ENCODE measurements at places on chromosomes 11 and 22.

DNA sequence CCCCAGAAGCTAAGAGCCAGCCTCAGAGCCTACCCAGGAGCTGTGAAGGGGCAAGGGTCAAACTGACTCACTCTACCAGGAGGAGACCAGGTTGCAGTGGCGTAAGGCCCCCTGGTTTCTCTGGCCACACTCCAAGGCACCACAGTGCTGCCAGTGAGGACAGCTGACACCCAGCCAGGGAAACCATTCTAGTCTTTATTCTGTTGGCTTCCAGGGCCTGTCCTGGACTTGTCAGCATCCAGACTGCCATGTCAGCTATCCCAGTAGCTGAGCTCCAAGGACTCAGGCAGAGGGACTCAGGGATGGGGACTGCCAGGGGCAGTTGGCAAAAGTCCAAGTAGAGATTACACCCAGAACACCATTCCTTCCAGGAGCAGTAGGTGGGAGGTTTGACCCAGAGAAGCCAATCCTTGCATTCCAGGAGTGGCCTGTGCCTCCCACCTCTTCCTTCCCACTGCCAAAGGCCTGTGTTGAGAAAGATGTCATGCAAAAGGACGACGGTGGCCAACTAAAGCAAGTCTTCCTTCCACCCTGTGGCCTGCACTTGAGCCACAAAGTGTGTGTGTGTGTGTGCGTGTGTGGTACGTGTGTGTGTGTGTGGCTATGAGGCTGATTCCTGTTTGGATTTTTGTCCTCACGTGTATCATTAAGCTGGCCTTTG is 3.6 kb upstream of the MAPK8IP1 start:
- no peak for DNase-seq

- DNase-seq: no peak
These were observed 48.8 kb upstream of the ANO1 start for GRCh38 chr11:70029115-70029860.

- no peak for DNase-seq
These were observed 17.2 kb downstream of the TAF1D start for GRCh38 chr11:93724089-93724488.

DNA sequence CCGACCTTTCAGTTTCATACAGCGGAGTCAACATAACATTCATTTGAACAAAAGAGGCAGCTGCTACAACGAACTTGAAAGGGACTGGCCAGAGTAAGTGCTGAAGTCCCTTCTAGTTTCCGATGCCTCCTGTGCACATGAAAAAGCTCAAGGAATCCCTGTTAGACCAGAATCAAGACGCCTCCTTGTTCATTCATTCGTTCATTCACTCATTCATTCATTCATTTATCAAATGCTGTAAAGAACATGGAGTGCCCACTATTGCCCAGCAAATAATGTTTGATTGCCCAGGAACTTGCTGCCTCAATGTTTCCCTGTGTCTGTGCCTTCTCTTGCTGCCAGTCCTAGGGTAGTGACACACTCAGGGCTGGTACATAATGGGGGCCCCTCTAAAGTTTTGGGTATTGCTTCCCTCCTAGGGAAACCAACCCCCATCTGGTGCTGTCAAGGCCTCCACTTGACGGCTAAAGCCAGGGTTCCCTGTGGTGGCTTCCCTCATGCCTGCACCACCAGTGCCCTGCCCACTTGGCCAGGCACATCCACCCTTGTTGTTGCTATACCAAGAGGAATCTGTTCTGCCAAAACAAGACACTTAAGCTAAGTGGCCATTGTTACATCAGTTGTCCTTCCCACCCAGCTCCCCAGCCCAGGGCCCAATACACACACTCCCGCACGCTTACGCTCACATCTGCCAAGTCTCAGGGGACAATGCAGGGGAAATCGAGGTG is 3.8 kb downstream of the TMPRSS13 start:
- DNase-seq: no peak

DNA sequence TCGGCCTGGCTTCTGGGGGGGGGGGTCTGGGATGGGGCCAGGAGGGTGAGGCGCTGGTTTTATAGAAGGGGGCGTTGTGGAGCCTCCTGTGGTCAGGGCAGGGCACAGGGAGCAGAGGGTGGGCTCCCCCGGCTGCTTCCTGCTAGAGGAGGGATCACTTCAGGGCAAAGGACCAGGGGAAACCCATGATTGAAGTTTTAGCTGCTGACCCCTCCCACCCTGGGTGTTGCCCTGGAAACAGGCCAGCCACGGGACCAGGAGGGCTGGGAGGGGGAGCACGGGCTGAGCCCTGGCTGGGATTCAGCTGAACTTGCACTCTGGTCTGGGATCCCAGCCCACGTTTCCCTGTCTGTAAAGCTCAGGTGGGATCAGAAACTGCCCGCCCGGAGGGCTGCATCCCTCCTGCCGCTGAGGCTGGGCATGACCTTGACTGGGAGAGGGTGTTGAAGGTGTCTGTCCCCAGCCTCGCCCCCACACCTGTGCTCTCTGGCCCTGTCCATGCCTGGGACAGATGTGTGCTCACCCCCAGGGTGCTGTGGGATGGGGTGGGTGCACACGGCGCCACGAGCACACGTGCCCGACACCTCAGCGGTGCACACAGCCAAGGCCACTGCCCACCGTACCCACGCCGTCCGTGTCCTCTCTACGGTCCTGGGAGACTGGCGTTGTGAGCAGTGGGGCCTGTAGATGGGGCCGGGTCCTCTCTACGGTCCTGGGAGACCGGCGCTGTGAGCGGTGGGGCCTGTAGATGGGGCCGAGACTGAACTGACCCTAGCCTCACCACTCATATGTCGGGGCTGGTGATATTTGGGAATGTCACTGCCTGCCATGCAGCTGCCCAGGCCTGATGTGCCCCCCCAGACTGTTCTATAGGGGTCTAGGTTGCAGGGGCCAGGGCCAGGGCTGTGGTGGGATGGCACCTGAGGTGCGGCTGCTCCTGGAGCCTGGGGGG is 2.3 kb downstream of the TSPAN4 start:
- DNase-seq: peak; percentile 94

- no peak for DNase-seq
These were observed 13.6 kb downstream of the SCARF2 start for GRCh38 chr22:20423906-20424551.

DNA sequence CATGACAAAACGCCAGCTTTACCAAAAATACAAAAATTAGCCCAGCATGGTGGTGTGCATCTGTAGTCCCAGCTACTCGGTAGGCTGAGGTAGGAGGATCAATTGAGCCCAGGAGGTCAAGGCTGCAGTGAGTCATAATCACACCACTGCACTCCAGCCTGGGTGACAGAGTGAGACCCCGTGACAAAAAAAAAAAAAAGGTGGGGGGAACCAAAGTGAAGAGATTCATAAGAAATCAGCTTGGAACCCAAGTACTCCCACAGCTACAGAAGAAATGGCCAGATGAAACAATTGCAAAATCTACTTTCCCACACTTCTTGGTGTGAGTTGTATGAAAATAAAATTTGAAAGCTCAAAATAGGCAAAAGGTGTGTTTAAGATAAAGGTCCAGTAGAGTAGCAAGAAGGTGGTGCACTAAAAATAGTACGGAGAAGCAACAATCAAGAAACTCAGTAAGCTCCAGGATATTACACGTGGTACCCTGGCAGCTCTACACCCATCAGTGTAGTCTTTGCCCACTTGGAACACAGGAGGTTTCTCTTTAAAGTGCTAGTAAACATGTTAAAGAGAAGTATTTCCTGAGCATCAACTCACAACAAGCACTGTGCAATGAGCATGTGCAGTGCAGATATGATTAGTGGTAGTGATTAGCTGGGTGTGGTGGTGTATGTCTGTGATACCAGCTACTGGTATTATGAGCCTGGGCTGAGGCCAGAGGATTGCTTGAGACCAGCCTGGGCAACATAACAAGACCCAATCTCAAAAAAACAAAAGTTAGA is 5.3 kb downstream of the HARBI1 start:
- DNase-seq: no peak

GRCh38 chr11:36540998-36541397 is 26.8 kb upstream of the RAG1 start:
- peak; percentile 23 for DNase-seq

DNA sequence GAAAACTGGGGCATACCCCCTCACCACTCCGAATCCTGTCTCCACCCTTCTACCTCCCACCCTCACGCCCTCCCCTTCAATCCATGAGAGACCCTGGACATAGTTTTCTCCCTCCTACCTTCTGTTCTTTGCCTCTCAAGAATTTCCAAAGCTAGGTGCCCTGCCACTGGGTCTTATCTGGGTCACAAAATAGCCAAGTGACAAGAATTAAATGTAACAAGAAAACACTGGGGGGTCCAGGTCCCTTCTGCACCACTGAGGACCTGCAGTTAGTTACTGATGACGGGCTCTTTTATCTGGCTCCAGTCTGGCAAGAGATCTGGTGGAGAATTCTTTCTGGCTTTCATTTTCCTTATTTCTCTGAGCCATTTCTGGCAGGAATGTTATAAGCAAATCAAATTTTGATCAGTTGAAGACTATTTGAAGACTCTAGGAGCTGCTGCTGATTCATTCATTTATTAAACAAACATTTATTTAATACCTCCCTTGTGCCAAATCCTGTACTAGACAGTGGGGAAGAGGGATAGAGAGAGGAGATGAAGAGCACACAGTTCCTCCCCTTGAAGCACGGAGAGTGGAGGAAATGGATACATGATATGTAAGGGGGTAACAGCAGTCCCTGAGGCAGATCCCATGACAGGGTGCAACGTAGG is 135.2 kb downstream of the RRAS2 start:
- DNase-seq: no peak

GRCh38 chr11:16261836-16262644 is 94.3 kb downstream of the SOX6 start:
- no peak for DNase-seq

- no peak for DNase-seq
These were observed at the start of gene CREB3L1 for GRCh38 chr11:46277622-46278386. Gene CREB3L1 (plus strand): TSS chr11:46277662. CDS start chr11:46278112, 450 bp downstream.

DNA sequence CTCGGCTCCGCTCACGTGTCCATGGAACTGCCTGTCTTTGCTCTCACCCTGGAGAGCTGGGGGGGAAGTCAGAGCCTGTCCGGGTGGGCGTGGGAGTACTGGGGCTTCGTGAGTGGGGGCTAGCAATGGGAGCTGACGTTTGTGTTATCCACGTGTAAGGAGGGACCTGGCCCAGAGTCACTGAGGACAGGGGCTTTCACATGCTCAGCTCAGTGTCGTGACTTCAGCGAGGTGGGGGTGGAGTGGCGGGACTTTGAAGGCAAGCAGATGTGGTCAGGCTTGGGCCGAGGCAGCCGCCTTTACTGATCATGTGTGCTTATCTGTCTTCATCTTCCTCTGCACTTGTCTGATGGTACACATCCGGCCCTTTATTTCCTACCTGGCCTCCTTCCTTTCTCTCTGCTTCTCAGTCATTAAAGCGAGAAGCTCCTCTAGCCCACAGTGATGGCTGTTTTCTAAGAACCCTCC is 113.1 kb upstream of the NNMT start:
- peak; percentile 44 for DNase-seq

- DNase-seq: no peak
These were observed 402.1 kb downstream of the CNTN5 start for GRCh38 chr11:99422581-99423427.

DNA sequence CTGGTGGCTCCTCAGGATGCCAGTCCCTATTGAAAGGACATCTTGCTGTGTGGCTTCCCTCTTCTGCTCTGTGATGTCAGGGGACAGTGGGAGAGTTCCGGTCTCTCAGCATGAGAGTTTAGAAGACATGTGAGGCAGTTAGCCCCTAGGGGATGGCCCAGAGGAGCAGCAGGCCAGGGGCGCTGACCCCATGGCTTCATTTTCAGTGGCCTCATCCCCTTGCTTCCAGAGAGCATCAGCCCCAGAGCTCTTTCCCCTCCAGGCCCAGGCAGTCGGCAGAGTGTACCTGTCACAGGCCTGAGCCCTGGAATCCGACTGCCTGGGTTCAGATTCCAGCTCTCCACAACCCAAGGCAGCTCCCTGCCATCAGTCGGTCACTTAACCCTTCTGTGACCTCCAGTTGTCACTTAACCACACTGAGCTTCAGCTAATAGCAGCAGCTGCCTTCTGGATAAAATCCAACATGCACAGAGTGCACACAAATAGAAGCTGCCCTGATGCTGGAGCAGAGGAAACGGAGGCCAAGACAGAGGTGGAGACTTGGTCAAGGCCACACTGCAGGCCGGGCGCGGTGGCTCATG is 14.1 kb upstream of the LRRC10B start:
- no peak for DNase-seq

DNA sequence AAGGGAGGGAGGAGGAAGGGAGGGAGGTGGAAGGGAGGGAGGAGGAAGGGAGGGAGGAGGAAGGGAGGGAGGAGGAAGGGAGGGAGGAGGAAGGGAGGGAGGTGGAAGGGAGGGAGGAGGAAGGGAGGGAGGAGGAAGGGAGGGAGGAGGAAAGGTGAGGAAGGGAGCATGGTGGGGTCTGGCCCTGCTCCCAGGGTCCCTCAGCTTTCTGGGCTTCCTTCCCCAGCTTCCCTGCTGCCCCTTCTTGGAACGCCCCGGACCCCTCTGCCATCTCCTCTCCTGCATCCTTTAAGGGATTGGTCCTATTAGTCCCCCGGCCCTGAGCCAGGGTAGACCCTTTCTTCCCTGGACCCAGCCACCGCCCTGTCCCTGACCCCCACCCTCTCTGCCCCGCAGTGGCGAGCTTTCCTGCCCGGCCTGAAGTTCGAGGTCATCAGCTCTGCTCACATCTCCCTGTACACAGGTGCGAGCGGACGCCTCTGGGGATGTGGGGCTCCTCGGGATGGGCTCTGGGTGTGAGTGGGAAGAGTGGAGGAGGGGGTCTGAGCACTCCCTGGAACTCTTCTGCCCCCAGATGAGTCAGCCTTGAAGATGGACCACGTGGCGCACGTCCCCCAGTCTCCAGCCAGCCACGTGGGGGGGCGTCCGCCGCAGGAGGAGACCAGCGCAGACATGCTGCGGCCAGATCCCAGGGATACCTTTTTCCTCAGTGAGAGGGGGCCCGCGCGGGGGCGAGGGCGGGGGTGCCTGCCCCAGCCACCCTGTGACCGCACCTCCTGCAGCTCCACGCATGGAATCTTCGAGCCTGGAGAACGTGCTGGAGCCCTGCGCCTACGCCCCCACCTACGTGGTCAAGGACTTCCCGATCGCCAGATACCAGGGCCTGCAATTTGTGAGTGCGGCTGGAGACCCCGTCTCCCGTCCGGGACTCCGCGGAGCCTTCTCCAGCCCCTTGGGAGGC is 6.0 kb downstream of the B4GALNT4 start:
- no peak for DNase-seq

GRCh38 chr11:660681-661444 is 23.8 kb downstream of the DRD4 start:
- DNase-seq: no peak

DNA sequence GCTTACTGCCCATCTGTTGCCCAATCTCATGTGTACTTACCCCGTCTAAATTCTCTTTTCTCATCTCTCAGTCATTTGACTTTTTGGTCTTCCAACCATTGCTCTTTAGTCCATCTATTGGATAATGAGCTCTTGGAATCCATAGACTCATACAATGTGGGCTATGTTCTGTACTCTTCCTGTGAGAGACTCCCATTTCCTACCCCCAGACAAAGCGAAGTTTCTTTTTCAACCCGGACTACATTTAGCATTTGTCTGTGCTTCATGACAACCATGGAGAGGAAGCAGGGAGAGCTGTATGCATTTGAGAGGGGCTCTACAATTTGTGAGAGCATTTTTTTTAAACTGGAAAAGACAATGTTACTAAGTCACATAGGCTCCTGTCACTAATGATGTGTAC is 4.0 kb upstream of the ARHGAP42 start:
- DNase-seq: no peak

Data from skin of body (tissue), 3 donors.